Activated CD4-positive, alpha-beta T cell treated with anti-CD3 and anti-CD28 coated beads for 48 hours (primary cell): ENCODE measurements at places on chromosomes 2 and 18.
A peak's percentile ranks its signal among the peaks of the same experiment; 100 is the strongest.

DNA sequence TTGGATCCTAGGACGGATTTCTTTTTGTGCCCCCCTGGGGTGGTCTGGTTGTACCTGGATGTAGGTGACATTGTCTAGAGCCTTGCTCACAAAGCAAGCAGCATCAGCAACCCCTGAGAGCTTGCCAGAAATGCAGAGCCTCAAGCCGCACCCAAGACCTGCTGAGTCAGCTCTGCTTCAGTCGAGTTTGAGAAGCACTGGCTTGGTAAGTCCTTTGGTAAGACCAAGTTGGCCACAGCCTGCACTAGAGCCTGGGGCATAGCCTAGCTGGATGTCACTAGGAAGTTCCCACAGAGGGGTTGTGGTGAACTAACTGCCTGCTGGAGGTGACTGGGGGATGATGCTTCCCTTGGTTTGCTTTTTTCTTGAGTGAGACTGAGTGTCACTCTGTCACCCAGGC is 6.2 kb downstream of the ABCG5 start:
- no peak for DNase-seq

- DNase-seq = no peak
Measured at GRCh38 chr2:216281316-216281715, 91.0 kb downstream of the MARCHF4 start.

- no peak for DNase-seq
Measured at GRCh38 chr2:200077210-200077650, 121.8 kb downstream of the MAIP1 start.

GRCh38 chr2:223591596-223591995 is 10.6 kb downstream of the SCG2 start:
- no peak for DNase-seq

- DNase-seq = no peak
Measured at GRCh38 chr2:26615336-26615859, 25.8 kb downstream of the CIB4 start.

- no peak for DNase-seq
Measured at GRCh38 chr2:149652526-149652925, 65.0 kb upstream of the MMADHC start.

DNA sequence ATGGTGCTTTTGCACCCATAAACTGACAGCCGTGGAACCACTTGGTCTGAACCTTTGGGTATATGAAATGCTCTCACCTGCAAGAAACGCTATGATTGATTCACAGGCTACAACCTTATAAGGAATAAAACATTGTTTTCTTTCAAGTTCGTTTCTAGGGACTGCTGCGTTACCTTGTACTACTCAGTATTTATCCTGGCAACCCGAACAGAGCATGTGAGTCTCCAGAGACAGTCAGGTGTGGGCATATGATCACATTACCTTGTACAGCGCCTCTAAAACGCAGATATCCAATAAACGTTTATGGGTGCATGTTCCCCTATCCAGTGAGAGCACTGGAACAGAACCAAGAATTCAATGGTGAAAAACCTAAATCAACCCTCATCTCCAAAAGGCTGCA is 1.7 kb downstream of the CCBE1 start:
- no peak for DNase-seq

GRCh38 chr18:46481048-46481846 is 175.8 kb downstream of the LOXHD1 start:
- peak; percentile 67 for DNase-seq

DNA sequence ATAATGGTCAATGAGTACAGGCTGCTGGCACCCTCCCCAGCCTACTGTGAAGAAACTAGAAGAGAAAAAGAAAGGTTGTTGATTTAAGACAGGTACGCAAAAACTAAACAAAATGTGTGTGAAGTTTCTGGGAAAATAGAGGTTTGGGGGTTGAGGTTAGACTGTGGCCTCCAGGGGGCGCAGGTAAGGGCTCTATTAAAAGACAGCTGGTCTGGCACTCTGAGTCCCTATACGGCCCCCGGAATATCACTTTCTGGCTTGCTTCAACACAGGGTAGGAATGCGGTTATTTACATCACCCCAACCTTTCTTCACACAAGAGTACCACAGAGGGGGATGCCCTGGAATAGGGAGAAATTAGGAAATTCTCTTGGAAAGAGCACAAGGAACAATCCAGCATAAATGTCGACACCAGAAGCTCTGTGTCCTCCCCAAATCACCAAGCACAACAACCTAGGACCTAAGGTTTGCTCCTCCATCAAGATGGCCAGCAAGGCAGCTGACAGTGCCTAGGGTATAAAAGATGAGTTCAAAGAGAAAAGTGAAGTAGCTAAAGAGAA is 480.8 kb upstream of the KLHL29 start:
- peak; percentile 36 for DNase-seq

DNA sequence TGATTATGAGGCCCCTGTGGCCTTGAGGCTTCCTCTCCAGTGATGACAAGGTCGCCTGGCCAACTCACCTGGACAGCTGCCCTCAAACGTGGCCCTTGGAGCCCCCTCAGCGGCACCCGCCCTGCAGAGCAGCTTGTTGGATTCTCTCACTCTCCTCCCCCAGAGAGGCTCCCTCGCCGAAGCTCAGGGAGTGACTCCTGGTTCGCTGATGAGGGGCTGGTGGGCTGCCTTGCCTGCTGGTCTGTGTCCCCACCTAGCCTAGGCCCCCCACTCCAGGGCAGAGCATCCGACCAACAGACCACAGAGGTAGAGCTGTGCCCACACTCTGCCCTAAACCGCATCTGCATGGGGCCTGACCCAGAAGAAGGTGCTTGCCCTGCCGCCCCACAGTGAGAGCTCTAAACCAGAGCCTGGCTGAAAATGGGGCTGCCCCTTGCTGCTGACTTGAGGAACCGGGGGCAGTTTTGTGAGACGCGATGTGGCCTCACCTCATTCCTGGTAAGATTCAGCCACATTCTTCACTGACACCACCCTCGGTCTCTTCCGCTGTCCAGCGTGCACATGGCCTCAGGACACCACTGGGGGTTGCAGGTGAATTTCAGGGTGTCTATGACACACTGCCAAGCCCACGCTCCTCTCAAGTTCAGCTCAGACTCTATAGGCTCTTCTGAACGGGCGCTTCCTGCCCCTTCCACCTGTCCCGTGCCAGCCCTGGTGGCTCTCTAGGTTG is 131.6 kb downstream of the CABLES1 start:
- DNase-seq = no peak

GRCh38 chr18:36247036-36247435 is 50.5 kb upstream of the FHOD3 start:
- DNase-seq = no peak

DNA sequence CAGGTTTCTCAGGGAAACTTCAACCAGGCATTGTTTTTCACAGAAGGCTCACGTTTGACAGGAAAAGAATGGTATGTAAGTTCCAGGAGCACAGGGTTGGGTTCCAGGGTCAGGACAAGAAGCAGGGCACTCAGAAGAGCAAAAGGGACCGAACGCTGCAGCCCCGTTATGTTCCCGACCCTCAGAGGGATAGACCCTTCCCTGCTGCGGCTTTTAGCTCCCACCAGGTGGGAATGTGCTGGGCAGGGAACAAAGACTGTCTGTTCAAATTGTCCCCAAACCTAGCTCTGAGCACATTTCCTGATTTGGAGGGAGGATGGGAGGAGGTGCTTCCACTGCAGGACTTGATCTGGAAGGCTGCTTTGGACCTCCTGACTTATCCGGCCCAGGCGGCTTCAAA is 130.1 kb downstream of the RAB3GAP1 start:
- DNase-seq = no peak

DNA sequence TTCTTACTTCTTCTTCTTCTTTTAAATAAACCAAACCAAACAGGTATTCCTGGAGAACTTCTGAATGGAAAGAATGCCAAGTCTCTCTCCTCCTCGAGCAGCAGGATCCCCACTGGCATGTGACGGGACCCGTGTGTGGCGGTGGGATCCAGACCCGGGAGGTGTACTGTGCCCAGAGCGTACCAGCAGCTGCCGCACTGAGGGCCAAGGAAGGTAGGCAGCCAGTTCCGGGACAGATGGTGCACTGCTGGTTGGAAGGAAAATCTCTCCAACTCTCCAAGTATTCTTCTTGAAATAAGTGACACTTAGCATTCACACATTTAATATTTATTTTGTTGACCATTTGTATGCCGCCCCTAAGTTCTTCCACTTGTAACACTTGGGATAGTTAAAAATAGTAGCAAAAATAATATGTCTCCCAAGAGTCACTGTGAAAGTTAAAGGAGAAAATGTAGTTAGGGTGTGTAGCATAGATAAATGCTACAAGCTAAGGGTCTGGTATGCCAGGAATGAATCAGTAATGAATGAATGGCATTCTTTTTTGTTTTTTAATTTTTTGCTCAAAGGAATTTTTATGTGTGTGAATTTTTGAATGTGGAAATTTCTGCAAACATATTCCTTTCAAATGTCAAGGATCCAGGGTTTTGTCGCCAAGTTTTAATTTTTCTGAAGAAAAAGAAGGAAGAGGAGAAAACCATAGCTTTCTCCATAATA is 349.9 kb downstream of the THSD7B start:
- no peak for DNase-seq

- DNase-seq = no peak
Measured at GRCh38 chr2:53768242-53768542, 588 bp downstream of the CHAC2 start.

DNA sequence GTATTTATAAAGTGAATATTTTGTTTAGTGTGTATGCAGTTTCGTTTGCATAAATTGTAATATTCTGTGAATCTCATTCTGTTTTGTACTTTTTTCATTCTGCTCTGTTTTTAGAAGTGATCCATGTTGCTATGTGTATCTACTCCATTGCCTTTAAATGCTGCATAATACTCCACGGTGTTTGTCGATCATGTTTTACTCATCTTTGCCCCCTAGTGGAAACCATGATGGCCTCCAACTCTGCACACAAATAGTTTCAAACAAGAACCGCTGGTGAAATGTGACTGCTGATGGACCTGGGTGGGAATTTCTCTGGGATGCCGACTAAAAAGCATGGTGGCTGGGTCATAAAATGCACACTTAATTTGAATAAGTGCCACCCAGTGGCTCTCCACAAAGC is 32.0 kb upstream of the SKOR2 start:
- DNase-seq = no peak
